ENCODE measurements at places on chromosomes 2 and 18. TPM values are rescaled to one million over a fixed set of nuclear protein-coding genes. Genes with fewer than 3 reads are reported as not detected.

The MC5R gene
- 1.6 TPM for total RNA-seq

The ALLC gene
- not detected for total RNA-seq

The GAREM2 gene
- 1.0 TPM for total RNA-seq

The MCEE gene
- total RNA-seq, result 15.7 TPM

The ASPRV1 gene
- 1.6 TPM for total RNA-seq

The SPP2 gene
- not detected for total RNA-seq

The CPO gene
- not detected for total RNA-seq

All from skeletal muscle tissue (tissue), 5 donors.